ENCODE measurements at places on chromosomes 6 and 20. TPM values are rescaled to one million over a fixed set of nuclear protein-coding genes. Genes with fewer than 3 reads are reported as not detected.

SLC26A8 gene
- not detected for polyA plus RNA-seq

EYS gene
- not detected for polyA plus RNA-seq

PHACTR2 gene
- 15.3 TPM for polyA plus RNA-seq

- DNase-seq = peak; percentile 79
Measured at GRCh38 chr6:155078331-155078745, 83.2 kb downstream of the TIAM2 start.

DNA sequence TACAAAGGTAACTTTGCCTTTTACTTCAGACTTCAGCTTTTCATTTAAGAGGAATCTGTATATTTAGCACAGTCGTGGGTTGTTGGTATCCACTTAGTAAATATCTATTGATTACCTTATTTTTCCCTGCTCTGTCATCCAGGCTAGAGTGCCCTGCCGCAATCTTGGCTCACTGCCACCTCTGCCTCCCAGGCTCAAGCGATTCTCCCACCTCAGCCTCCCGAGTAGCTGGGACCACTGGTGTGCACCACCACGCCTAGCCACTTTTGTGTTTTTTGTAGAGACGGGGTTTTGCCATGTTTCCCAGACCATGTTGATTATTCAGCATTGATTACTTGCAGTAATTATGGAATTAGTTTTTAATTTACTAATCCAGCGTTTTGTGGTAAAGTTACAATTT is 41.3 kb downstream of the MACROD2 start:
- DNase-seq = no peak

- DNase-seq = no peak
Measured at GRCh38 chr6:122904166-122904565, 91.9 kb upstream of the CLVS2 start.

DNA sequence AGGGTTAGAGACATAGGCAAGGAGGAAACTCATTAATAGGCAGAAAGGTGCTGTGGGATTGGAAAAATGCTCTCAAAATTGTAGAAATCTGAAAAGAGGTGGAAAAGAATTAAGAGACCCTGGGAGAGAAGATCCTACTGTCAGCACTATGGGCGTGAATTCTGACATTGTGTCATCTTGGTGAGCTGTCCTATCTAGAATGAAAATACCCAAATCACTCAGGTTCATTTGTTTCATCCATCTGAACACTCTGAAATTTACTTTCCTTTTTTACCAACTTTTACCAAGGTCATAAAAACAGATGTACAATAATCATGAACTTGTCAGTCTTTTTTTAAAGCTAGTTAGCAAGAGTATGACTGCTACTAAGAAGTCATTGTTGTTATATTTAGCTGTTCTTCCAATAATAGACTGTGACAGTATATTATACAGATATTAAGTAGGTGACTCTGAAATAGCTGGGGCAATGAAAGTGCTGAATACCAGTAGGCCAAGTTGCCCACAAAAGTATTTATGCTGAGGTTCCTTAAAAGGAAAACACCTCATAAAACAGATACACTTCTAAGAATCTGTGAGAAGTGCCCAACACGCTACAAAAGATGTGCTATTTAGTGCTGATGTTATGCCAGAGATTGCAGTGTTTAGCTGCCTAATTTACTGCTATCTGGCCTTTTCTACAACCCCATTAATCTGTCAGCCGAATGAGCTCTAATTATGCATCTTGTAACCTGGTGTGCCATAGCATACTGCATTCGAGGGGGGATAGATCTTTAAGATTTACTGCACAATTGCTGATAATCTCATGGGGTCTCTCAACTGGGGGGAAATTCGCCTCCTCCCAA is 217.5 kb upstream of the SUPT3H start:
- no peak for DNase-seq

DNA sequence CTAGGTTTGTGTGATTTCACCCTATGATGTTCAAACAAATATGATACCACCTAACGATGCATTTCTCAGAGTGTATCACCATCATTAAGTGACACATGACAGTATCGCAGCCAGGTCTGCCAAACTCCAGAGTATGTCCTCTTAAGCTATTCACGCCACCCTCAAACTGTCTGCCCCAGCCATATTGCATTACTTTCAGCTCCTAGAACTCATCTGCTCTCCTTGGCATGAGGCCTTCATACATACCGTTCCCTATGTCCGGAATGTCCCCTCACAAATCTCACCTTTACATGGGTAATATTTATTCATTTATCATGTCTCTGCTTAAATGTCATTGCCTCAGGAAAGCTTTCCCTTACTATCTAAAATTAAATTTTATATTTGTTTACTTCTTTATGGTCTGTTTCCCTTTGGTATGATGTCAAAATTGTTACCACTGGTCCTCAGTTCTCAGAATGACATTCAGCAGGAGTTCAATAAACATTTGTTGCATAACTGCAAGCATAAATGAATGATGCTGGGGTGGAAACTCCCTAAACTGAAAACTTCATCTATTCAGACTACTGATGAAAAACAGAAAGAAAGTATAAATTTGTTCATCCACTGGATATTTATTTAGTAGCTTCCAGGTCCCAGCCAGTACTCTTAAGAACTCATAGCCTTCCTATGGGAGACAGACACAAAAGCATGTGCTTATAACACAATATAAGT is 3.2 kb downstream of the SESN1 start:
- DNase-seq = no peak
